Activated naive CD8-positive, alpha-beta T cell treated with anti-CD3 and anti-CD28 coated beads, Interleukin-2, amount 50 U/mL, for 24 hours (primary cell): ENCODE measurements at places on chromosomes 4 and X.

GRCh38 chr4:103012060-103012459, 7.4 kb downstream of the SLC9B1 start:
- DNase-seq, result no peak

DNA sequence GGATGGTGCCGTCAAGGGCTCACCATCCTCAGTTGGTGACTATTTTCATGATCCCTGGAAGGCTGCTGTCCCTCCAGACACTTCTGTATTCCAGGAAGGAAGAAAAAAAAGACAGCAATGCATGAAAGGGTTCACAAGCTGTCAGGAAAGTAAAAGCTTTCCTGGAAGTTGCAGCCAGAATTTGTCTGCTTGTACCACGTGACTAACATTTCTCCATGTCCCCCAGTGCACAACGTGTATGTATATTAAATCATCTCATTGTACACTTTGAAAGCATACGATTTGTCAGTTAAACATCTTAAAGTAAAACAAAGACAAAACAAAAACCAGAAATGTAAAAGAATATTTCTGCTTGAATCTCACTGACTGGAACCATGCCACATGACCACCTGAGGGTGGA, 127.4 kb upstream of the CLNK start:
- DNase-seq, result no peak

DNA sequence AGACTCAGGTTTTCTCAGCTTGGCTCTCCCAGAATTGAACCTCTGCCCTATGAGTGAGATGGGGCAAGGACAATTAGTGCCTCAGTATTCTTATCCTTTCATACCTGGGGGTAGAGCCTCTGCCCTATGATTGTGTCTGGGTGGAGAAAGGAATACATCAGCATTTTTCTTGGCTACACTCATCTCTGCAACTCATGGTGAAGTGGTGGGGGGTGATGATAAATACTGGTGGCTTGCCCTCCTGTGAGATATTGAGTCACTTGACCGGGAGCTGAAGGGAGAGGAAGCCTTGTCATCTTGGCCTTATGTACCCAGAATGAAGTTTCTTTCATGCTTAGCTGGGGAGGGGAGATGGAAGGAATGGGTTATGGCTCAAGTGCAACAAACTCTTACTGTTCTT, 71.3 kb upstream of the ENOX2 start:
- DNase-seq, result no peak

GRCh38 chr4:141702472-141703182, 66.2 kb downstream of the IL15 start:
- no peak for DNase-seq

DNA sequence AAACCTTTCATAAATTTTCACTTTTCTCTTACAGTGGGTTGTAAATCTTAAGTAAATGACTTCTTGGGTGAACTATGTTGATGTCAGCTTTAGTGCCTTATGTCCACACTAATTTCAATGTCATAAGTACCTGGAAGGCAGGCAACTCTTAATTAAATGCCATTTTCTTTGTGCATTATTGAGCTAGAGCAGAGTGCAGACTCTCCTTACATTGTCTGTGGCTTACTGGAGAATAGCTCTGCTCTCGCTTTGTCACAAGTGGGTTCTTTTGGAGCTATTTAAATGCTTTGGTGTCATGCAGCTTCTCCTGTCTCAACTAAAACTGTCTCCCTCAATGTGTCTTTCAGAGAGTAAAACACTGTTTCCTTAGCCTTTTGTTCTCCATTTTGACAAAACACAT, 411.6 kb downstream of the STIM2 start:
- DNase-seq, result no peak

GRCh38 chr4:188627892-188628291, 488.7 kb downstream of the TRIML1 start:
- DNase-seq, result no peak
